ENCODE measurements at places on chromosomes 7 and 10.

- DNase-seq: no peak
Observed at GRCh38 chr10:78944723-78945312, 123.9 kb upstream of the ZMIZ1 start.

DNA sequence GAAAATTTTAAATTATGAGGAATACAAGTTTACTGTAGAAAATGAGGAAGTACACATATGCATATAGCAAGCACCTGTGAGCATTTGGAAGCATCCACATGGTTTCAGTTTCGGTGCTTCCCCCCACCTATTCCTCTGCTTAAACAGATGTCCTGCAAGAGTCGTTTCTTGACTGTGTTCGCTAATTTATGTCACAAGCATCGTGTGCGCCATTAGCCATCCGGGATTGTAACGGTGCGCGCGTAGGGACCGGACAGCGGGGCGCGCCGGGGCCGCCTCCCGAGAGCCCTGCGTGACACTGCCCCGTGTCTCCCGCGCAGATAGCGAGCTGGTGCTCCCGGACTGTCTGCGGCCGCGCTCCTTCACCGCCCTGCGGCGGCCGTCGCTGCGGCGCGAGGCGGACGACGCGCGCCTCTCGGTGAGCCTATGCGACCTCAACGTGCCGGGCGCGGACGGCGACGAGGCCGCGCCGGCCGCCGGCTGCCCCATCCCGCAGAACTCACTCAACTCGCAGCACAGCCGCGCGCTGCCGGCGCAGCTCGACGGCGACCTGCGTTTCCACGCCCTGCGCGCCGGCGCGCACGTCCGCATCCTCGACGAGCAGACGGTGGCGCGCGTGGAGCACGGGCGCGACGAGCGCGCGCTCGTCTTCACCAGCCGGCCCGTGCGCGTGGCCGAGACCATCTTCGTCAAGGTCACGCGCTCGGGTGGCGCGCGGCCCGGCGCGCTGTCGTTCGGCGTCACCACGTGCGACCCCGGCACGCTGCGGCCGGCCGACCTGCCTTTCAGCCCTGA lies 90.9 kb downstream of the NEURL1 start:
- no peak for DNase-seq

GRCh38 chr10:113519681-113520115 lies 33.2 kb upstream of the HABP2 start:
- no peak for DNase-seq

- DNase-seq: no peak
Observed at GRCh38 chr7:102842284-102842683, 70.5 kb upstream of the LRRC17 start.

- DNase-seq: no peak
Observed at GRCh38 chr10:34184939-34185386, 630.1 kb downstream of the PARD3 start.

GRCh38 chr7:25735674-25736242 lies 416.2 kb upstream of the NFE2L3 start:
- DNase-seq: no peak

- no peak for DNase-seq
Observed at GRCh38 chr7:135193615-135194081, 17.7 kb downstream of the WDR91 start.

DNA sequence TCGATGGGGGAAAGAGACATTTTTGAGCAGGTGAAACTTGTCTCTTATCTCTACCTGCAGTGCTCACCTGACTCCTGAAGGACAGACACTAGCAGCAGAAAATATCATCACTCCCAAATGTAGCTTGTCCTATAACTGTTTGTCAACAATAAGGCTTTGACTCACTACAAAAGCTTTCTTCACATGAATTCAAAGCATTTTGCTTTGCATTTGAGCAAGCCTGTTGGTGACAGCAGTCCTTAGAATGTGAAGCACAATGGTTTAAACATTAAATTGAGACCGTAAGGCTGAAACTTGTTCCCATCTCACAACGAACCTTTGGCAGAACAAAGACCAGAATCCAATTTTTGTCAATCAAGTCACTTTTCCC lies 30.6 kb upstream of the ZNRF2 start:
- no peak for DNase-seq

- no peak for DNase-seq
Observed at GRCh38 chr7:22720791-22721786, 5.9 kb upstream of the IL6 start.

GRCh38 chr10:88964869-88965415 lies 12.4 kb upstream of the ACTA2 start:
- DNase-seq: no peak

GRCh38 chr10:133379801-133380666 lies 972 bp downstream of the PAOX start:
- no peak for DNase-seq

GRCh38 chr7:6730343-6730633 lies 23.5 kb upstream of the ZNF12 start:
- no peak for DNase-seq

GRCh38 chr10:5482016-5482415 lies 17.4 kb downstream of the CALML5 start:
- DNase-seq: no peak

- no peak for DNase-seq
Observed at GRCh38 chr10:70418229-70418628, 14.3 kb downstream of the EIF4EBP2 start.

DNA sequence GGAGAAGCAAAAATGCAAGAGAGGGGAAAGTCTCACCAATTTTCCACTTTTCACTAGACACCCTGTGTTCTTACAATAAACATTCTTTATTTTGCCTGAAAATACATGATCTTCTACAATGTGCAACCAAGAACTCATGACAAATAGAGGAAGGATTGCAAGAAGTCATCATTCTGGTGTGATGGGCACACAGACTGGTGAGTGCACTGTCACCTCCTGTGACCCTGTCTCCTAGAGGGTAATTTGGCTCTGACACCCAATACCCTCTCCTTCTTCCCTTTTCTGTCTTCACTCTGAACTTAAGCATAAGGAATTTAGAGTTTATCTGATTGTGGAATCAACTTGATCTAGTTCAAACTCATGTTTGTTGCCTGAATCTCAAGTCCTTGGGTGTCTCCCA lies 153.7 kb downstream of the SH2D4B start:
- DNase-seq: no peak

DNA sequence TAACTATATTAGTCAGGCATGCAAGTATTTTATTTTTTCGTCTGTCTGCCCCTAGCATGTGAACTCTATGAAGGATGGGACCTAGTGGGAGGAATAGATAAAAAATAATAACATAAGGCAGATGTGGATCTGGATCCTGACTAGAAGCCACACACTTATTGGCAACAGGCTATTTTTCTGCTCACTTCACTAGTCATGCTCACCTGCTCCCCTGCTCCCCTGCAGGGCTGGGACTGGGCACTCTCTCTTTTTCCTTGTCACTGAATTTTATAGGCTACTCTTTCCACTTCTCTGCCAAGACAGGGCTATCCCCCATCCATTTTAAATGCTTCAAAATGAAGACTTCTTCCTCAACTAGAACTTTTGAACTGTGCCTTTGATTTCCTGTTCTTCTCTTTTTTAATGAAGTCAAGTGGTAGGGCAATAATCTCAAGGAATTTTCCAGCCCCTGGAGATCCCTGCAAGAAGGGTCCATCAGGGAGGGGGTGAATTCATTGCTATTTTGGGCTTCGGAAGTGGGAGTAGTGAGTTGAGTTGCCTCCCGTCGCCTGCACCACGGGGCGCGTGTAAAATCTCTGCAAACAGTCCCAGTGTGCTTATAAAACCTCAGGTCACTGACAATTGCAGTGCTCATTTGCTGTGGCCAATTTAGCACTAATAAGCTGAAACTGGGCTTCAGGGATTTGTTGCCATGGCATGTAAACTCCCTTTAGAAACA lies 156.7 kb upstream of the NPVF start:
- no peak for DNase-seq

GRCh38 chr10:99976886-99977665 lies 32.7 kb downstream of the DNMBP start:
- DNase-seq: no peak

GRCh38 chr10:99345350-99345749 lies 16.2 kb downstream of the CNNM1 start:
- DNase-seq: no peak

DNA sequence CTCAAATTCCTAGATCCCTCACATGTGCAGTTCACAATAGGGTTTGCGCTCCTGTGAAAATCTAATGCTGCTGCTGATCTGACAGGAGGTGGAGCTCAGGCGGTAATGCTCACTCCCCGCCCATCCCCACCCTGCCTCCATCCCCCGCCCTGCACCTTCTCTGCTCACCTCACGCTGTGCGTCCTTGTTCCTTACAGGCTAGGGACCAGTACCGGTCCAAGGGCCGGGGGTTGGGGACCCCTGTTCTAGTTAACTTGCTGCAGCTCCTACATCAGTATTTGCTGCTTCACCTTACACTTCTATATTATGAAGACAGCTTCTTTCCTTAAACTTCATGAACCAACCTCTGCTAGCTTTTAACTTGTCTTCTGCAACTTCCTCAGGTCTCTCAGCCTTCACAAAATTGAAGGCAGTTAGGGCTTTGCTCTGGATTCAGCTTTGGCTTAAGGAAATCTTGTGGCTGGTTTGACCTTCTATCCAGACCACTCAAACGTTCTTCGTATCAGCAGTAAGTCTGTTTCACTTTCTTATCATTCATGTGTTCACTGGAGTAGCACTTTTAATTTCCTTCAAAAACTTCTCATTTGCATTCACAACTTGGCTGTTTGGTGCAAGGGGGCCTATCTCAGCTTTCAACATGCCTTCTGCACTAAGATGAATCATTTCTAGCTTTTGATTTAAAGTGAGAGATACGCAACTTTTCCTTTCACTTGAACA lies 1.7 kb upstream of the TNKS2 start:
- DNase-seq: peak; percentile 25

GRCh38 chr7:95470452-95470851 lies 15.3 kb upstream of the ASB4 start:
- no peak for DNase-seq

DNA sequence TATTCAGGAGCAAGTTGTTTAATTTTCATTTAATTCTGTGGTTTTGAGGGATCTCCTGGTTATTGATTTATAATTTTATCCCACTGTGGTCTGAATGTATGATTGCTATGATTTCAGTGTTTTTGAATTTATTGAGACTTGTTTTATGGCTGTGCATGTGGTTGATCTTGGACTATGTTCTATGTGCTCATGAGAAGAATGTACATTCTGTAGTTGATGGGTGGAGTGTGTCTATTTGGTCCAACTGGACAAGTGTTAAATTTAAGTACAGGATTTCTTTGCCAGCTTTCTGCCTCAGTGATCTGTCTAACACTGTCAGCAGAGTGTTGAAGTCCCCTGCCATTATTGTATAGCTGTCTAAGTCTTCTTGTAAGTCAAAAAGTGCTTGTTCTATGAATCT lies 34.8 kb upstream of the KIF5B start:
- DNase-seq: no peak

DNA sequence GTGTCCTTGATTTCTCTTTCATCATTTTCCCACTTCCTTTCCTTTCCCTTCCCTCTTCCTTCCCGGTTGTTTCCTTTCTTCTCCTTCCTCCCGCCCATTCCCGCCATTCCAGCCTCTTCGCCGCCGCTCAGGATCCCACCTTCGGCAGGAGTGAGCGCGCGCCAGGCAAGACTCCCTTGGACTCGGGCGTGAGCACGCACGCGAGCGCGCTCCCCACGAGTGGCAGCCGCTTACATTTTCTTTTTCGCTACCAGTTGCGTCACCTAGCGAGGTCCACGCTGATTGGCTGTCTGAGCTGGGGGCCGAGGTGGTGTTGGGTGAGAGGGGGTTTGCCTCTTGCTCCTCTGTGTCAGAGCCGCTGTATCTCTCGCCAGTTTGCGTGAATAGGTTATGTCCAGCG lies 11.8 kb downstream of the ZAN start:
- no peak for DNase-seq

- DNase-seq: no peak
Observed at GRCh38 chr10:16280595-16280994, 156.2 kb upstream of the PTER start.

- DNase-seq: no peak
Observed at GRCh38 chr7:78702770-78703169, 750.7 kb downstream of the MAGI2 start.

- no peak for DNase-seq
Observed at GRCh38 chr10:14548970-14549369, 218.2 kb upstream of the FRMD4A start.

GRCh38 chr10:92755725-92756124 lies 66.0 kb downstream of the HHEX start:
- no peak for DNase-seq

GRCh38 chr7:32275216-32276009 lies 205.2 kb upstream of the PDE1C start:
- DNase-seq: no peak
